Stomach (tissue), 19 donors: ENCODE measurements at places on chromosomes 13 and 19. TPM values are rescaled to one million over a fixed set of nuclear protein-coding genes. Genes with fewer than 3 reads are reported as not detected.

DNA sequence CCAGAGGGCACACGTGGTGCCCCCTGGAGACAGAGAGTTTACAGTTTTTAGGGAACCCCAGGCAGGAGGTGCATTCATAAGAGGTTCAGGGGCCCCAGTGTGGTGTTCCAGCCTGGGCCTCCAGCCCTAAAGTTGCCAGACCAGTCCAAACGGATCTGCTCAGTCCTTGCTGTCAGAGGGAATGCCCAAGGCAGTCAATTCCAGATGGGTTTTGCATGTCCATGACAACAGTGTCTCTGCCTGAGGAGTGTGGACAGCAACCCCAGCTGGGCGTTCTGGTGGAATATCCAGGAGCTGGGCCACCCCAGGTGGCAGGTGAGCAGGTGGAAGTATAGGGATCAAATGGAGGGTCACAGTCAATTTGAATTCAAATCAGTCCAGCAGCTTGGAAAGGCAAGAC lies 25.3 kb downstream of the FBXO27 start:
- H3K27me3 ChIP-seq: no peaks in the 10 kb centered on the region
- no peak for DNase-seq
- no peak overlapping the region for H3K4me3 ChIP-seq

DNA sequence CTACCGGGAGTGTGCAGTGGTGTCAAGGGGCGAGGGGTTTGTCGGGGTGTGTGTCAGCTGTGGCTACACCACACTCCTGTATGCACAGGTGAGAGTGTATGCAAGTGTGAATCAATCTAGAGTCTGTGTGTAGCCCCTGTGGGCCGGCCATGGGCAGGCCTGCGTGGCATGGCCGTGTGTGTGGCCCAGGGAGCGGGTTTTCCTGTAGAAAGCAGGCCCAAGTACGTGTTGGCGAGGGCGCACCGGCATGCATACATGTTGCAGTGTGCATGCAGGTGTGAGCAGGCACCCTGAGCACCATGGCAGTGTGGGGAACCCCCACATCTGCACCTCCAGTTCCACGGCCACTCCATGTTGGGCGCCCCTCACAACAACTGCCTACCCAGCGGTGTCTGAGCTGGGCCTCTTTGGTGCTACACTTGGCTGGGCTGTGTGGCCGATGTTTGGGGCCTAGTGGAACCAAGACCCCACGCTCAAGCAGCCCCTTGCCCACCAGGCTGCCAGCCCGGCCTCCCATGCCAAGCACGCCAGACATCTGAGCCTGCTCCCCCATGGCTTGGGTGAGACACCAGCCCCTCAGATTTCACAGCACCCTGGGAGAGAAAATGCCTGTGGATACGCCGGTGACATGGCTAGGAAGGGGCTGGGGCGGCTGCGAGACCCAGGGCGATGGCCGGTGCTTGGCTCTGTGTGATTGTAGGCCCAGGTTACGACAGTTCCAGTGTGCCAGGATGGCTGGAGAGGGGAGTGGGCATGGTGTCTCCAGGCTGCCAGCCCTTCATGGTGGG lies 2.1 kb downstream of the NFIX start:
- DNase-seq: no peak
- peaks cover 6% of the 10 kb centered on the region for H3K27me3 ChIP-seq
- H3K36me3 ChIP-seq: peaks cover 8% of the 10 kb centered on the region
- H3K4me3 ChIP-seq: peak overlapping the region; percentile 79
- peaks cover 43% of the 10 kb centered on the region for H3K4me1 ChIP-seq

GRCh38 chr13:60139272-60139671 lies 24.5 kb downstream of the DIAPH3 start:
- H3K36me3 ChIP-seq: no peaks in the 10 kb centered on the region
- no peaks in the 10 kb centered on the region for H3K27me3 ChIP-seq
- no peak overlapping the region for H3K4me3 ChIP-seq
- no peak overlapping the region for H3K27ac ChIP-seq
- H3K4me1 ChIP-seq: peaks cover 4% of the 10 kb centered on the region
- no peak for DNase-seq

Gene COX7A1
- 31.9 TPM for polyA plus RNA-seq

Gene SYNGR4
- polyA plus RNA-seq: not detected

Gene RGL3
- 20.6 TPM for polyA plus RNA-seq

Gene LIM2
- polyA plus RNA-seq: not detected

Gene OLFM4
- polyA plus RNA-seq: 4.8 TPM

Gene F2RL3
- polyA plus RNA-seq: 1.8 TPM
